ENCODE measurements at places on chromosomes 2 and 18.
A peak's percentile ranks its signal among the peaks of the same experiment; 100 is the strongest.

DNA sequence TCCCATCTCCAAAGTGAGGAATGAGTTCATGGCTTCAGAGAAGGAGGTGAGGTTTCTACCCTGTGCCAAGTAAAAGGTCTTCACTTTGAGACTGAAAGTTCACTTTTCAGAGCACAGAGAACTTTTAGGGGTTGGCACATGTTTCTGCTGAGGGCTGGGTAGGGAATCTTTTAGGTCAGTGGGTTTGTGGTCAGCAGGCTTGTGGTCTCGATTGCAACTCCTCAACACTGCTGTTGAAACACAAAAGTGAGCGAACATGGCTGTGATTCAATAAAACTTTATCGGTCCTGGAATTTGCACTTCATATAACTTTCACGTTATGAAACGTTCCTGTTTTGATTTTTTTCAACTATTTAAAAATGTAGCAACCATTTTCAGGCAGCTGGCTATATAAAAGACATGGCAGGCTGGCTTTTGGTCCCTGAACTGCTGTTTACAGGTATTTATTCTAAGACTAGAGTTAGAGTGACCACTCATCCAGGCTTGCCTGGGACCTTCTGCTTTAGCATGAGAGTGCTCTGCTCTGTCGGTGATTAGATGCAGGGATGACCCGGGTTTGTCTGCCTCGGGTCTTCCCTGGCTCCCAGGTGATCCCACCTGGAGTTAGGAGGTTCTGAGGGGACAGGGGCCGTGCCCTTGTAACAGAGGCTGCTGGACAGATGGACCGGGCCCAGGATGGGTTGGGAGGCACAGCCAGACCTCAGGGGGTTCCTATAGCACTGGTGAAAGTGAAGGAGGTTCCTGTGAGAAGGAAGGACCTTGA is 62.7 kb upstream of the TAF1B start:
- no peak for DNase-seq

- no peak for DNase-seq
Measured at GRCh38 chr2:82128051-82128450, 1823.5 kb upstream of the LRRTM1 start.

- DNase-seq: no peak
Measured at GRCh38 chr2:160372010-160372356, 121.6 kb downstream of the RBMS1 start.

DNA sequence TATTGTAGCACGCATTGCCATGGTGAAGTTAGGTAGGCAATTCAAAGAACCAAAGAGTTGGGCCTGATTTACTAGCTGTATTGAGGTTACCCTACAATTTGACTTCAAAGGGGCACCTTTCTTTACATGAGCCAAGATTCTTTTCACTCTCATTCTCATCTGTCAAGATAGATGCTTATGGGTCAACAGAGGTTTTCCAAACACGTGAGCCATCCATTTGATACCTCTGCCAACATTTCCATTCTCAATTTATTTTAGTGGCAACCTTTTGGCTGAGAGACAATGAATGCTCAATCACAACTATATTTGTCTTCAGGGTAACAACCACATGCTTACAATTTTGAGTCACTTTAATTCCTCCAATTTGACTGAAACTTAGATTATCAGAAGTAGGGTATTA is 370.6 kb upstream of the CDH20 start:
- DNase-seq: no peak

- no peak for DNase-seq
Measured at GRCh38 chr18:10081492-10081891, 167.7 kb downstream of the VAPA start.

- DNase-seq: no peak
Measured at GRCh38 chr2:85273738-85274731, 53.8 kb downstream of the TGOLN2 start.

- no peak for DNase-seq
Measured at GRCh38 chr2:107025869-107026380, 140.0 kb upstream of the ST6GAL2 start.

- no peak for DNase-seq
Measured at GRCh38 chr2:98729652-98730051, 1.3 kb downstream of the MGAT4A start.

DNA sequence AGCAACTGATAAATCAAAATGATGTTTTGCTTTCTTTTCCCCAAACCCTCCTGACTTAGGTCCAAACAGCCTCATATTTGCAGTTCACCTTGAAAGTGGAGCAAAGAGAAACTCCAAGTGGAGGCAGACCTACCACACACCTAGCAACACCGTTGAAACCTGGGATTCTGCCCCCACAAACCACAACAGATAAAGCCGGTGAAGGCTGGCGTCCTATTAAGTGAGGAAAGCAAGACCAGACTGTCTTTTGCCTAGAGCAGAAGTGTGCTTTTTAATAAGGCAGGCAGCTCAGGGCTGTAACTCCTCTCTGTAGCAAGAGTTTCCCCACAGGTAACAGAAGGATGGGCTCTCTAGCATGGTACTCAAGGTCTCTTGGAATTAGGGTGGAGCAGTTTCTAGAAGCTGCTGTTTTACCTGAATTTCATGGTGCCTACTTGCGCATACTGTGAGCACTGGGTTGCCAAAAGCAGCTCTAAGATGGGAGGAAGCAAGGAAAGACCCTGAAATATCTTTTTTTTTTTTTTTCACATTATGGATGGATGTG is 336.9 kb downstream of the BCL11A start:
- DNase-seq: no peak

- peak; percentile 98 for DNase-seq
Measured at GRCh38 chr2:46988733-46989481, 73.3 kb upstream of the MCFD2 start.

DNA sequence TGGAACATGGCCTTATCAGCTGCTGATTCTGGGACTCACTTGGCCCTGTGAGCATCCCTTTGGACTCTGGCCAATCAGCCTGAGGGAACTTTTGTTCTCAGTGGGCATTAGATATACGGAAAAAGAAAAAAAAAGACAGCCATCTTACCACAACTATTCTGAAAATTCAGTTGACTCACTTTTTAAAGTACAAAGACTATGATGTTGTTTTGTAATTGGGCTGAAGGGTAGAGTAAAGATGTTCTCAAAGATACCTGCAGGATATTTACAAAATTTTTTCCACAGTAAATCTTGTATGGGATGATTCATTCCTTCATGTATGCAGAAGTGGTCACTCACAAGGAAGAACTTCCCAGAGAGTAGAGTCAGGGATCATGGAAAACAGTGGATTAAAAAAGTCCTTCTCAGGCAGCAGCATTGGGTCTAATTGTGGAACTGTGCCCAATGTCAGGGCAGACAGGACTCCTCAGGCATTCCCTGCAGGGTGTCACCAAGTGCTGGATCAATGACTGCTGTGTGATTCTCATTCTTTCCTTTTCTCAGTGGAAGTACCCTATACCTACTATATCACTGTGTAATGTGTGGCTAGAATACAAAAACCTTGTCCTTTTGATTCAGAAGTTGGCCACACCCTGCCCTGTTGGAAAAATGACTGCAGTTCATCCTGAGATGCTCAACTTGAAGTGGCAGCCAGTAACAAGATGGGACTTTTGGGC is 35.4 kb downstream of the SULT1C4 start:
- DNase-seq: no peak

DNA sequence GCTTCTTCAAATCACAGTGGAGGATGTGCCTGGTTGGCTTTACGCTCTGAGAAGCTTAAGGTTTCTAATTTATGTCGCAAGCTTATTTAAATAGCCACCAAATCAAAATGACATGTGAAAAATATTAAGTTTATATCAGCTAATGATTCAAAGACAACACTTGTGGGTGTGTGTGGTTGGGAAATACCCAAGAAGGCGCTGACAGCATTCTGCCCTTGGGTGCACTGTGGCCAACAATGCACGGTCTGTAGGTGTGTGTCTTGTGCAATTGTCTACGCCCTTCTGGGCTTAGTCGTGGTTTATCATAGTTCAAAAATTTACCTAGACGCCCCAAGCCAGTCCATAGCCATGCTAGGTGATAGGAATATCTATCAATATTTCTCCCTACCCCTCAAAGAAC is 60.9 kb downstream of the KCTD1 start:
- DNase-seq: no peak

- no peak for DNase-seq
Measured at GRCh38 chr18:42736074-42736473, 379.4 kb downstream of the RIT2 start.

GRCh38 chr2:241808721-241809382 is at the start of gene NEU4:
NEU4 (plus strand) TSS chr2:241809193; CDS start chr2:241814485, 5,292 bp downstream.
- DNase-seq: no peak

GRCh38 chr2:46460241-46460921 is 19.0 kb upstream of the TMEM247 start:
- peak; percentile 95 for DNase-seq

GRCh38 chr2:240095556-240096523 is 40.3 kb downstream of the COPS9 start:
- no peak for DNase-seq

GRCh38 chr2:202815548-202816360 is 55.8 kb downstream of the ICA1L start:
- no peak for DNase-seq

GRCh38 chr2:136139631-136140030 is 21.7 kb upstream of the CXCR4 start:
- no peak for DNase-seq

DNA sequence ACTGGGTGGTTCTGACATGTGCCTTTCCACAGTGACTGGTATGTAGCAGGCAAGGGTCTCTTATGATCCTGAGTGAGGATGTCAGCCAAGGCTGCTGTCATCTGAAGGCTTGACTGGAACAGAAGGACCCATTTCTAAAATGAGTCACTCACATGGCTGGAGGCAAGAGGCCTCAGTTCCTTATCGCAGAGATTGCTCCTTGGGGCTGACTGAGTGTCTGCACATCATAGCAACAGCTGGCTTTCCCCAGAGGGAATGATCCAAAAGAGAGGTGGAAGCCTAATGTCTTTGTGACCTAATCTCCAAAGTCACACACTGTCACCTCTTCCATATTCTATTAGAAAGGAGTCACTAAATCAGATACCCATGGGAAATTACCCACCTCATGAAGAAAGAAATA is 114.0 kb downstream of the NEDD4L start:
- DNase-seq: no peak

- DNase-seq: no peak
Measured at GRCh38 chr2:226796840-226797288, 2.8 kb downstream of the IRS1 start.

DNA sequence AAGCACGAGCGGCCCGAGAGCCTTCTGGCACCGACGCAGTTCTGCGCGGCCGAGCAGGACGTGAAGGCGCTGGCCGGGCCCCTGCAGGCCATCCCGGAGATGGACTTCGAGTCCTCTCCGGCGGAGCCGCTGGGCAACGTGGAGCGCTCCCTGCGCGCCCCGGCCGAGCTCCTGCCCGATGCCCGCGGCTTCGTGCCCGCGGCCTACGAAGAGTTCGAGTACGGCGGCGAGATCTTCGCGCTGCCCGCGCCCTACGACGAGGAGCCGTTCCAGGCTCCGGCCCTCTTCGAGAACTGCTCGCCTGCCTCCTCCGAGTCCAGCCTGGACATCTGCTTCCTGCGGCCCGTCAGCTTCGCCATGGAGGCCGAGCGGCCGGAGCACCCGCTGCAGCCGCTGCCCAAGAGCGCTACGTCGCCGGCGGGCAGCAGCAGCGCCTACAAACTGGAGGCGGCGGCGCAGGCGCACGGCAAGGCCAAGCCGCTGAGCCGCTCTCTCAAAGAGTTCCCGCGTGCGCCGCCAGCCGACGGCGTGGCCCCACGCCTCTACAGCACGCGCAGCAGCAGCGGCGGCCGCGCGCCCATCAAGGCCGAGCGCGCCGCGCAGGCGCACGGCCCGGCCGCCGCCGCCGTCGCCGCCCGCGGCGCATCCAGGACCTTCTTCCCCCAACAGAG is 70.4 kb downstream of the ARHGEF33 start:
- peak; percentile 43 for DNase-seq

DNA sequence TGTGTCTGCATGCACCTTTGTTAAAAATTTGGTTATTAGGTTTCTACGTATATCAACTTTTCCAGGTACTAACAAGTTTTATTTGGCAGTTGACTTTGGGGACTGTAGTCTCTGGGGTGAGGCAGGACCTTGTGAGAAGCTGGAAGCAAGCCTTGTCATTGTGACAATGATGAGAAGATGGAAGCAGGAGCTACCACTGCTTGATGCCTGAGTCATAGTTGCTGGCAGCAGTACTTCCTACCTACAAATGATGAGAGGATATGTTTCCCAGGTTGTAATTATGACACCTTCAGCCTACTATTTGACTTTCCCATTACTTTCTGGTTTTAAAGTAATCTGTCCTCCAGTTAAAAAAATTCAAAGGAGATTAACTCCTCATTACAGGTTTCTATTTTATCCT is 516.3 kb downstream of the NRXN1 start:
- no peak for DNase-seq

DNA sequence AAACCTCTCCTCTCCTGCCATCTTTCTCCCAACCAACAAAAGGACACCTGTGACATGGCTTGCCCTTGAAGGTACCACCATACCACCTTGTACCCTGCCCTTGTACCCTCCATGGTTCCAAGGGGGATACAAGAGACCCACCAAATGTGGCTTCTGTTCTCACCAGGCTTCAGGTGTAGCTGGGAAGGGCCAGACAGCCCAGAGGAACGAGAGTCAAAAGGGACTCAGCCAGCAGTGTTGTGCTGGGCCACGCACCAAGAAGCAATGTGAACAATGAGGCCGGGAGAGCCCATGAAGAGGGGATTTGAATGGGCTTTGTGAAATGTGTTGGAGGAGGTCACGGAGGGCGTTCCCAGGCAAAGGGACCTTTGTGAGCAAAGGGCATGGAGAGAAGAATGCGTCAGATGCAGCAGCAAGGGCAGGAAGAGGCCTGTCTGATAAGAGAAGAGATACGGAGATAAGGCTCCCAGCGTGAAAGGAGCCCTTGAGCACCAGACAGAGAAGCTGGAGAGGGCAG is 48.6 kb downstream of the PLB1 start:
- no peak for DNase-seq

DNA sequence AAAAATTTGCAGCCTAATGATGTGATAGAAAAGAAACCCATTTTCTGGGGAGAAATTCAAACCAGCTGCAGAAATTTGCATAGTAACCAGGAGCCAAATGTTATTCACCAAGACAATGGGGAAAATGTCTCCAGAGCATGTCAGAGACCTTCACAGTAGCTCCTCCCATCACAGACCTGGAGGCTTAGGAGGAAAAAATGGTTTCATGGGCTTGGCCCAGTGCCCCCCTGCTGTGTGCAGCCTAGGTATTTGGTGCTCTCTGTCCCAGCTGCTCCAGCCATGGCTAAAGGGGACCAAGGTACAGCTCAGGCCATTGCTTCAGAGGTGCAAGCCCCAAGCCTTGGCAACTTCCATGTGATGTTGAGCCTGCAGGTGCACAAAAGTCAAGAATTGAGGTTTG is 352.9 kb downstream of the PLCL1 start:
- DNase-seq: no peak

All from globus pallidus (tissue), 1 donor.